Left lobe of liver (tissue), 2 donors: ENCODE measurements at places on chromosomes 13 and 19.

GRCh38 chr13:109626386-109627171 lies 159.8 kb downstream of the IRS2 start:
- no peak for DNase-seq

- no peak for DNase-seq
Measured at GRCh38 chr19:6649185-6649584, 20.8 kb downstream of the TNFSF14 start.

DNA sequence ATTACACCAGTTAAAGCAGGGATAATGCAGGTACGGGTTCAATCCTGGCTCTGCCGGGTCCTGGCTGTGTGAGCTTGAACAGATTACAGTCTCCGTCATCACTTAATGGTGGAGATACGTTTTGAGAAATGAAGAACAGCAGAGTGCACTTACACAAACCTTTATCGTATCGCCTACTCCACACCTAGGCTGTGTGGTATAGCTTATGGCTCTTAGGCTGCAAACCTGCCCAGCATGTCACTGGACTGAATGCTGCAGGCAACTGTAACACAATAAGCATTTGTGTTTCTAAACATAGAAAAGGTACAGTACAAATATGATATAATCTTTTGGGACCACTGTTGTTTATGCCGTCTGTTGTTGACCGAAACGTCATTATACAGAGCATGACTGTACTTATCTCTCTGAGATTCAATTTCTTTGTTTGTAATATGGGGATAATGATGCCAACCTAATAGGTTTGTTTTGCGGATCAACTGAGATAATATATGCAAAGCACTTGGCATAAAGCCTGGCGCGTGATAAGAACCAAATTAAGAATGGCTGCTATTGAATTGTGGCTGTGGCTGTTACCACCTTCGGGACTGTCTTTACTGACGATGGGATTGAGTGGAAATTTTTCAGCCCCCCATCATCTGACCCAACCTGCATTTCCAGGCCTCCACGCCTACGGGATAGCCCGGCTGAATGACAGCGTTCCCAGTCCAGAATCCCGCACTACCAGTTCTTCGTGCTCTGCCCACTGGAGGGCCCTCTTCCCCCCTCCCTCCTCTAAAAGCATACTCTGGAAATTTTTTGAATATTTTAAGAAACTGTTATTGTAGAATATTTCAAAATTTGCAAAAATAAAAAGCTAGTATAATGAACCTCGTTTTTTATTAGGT lies 11.2 kb downstream of the KRTDAP start:
- no peak for DNase-seq

GRCh38 chr19:6521718-6522646 lies 8.8 kb upstream of the TNFSF9 start:
- no peak for DNase-seq

DNA sequence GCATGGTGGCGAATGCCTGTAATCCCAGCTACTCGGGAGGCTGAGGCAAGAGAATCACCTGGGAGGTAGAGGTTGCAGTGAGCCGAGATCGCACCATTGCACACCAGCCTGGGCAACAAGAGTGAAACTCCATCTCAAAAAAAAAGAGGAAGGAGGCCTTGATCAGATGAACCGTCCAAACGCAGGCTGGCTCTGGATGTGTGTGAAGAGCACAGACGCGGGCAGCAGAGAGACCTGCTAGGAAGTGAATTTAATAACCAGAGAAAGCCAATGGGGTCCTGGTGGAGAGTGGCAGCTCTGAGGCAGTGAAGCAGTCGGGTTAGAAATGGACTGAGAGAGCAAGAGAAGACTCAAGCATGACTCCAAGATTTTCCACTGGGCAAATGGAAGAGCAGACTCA lies 136.5 kb downstream of the RNF17 start:
- no peak for DNase-seq

DNA sequence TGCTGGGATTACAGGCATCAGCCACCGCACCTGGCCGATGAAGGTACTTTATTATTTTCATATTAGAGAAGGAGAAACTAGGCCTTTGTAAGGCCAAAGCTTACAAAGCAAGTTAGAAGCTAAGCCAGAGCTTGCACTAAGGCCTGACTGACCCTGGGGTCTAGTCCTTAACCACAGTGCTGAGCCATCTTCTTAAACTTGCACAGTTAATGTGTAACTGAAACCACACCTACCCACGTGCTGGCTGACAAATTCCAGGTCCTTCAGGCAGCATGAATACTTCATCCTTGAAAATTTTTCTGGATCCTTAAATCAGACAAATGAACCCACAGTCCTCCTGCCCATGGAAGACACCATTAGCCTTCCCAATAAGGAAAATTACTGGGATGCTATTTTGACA lies 880.6 kb downstream of the UQCRFS1 start:
- no peak for DNase-seq

- DNase-seq: no peak
Measured at GRCh38 chr19:19540715-19541515, 2.9 kb downstream of the CILP2 start.

DNA sequence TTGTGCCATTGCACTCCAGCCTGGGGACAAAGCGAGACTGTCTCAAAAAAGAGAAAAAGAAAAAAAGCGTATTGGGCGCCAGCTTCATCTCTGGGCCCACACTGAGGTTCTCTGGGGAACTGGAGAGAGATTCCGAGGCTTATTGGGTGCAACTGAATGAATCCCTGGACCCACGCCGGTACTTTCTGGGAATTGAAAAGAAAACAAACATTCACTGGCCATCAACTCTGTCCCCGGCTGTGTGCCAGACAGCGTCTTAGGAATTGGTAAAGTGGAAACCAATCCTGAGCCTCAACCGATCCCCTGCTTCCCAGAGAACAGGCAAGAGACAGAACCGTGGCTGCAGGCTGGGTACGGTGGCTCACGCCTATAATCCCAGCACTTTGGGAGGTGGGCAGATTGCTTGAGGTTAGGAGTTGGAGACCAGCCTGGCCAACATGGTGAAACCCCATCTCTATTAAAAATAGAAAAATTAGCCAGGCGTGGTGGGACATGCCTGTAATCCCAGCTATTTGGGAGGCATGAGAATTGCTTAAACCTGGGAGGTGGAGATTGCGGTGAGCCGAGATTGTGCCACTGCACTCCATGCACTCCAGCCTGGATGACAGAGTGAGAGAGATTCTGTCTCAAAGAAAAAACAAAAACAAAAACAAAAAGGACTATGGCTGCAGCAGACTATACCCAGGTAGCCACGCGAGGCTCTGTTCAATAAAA lies 8.6 kb downstream of the ANO8 start:
- peak; percentile 76 for DNase-seq
